ENCODE measurements at places on chromosomes 1 and 21. TPM values are rescaled to one million over a fixed set of nuclear protein-coding genes. Genes with fewer than 3 reads are reported as not detected.

Gene USH2A
- under 0.01 TPM for total RNA-seq

Gene RXFP4
- 0.11 TPM for total RNA-seq

Gene PIGK
- total RNA-seq, result 48.4 TPM

Gene PRAMEF13
- total RNA-seq, result not detected

Gene THEM5
- total RNA-seq, result not detected

Gene HEYL
- not detected for total RNA-seq

Gene ATP1A4
- total RNA-seq, result not detected

Gene GUCA2B
- total RNA-seq, result not detected

Gene HIVEP3
- total RNA-seq, result 1.8 TPM

Gene LIPI
- total RNA-seq, result not detected

Gene SLC30A7
- total RNA-seq, result 35.1 TPM

Gene IQCC
- 2.4 TPM for total RNA-seq

Gene CFHR3
- total RNA-seq, result not detected

Gene OR6K3
- not detected for total RNA-seq

Gene S100A16
- 242 TPM for total RNA-seq

Data from uterine smooth muscle cell (primary cell).